ENCODE measurements at places on chromosomes 1 and 21. TPM values are rescaled to one million over a fixed set of nuclear protein-coding genes. Genes with fewer than 3 reads are reported as not detected.

- no peak for DNase-seq
Observed at GRCh38 chr1:94246692-94247137, 9.3 kb upstream of the ARHGAP29 start.

DNA sequence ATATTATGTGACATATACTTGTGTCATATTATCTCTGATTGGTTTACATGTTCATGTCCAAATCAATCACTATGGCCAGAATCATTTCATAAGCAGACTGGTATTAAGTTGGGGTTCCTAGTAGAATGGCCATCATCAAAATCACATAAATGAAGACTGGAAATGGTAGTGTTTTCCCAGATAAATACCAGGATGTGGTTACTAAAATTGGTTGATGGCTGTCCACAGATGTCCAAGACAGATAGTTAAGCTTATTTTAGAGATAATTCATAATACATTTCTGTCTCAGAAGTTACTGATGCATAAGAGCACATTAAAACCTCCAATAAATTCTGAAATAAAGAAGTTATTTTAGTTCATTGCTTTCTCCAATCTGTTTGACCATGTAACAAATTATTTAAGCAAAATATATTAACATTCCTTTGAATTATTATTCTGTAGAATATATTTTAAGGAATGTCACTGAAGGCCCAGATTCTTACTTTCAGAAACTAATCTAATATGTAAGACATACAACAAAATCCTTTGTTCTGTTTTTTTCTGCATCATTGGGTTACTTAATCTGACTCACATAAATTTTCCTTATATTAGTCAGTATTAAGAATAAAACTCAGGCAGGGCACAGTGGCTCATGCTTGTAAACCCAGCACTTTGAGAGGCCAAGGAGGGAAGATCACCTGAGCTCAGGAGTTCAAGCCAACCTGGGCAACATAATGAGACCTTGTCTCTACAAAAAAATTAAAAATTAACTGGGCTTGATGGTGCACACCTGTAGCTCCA lies 483.9 kb downstream of the PTPRC start:
- DNase-seq = peak; percentile 74

- peak; percentile 88 for DNase-seq
Observed at GRCh38 chr1:65924471-65924870, 131.8 kb downstream of the PDE4B start.

- no peak for DNase-seq
Observed at GRCh38 chr1:110262296-110262695, 52.2 kb downstream of the KCNC4 start.

DNA sequence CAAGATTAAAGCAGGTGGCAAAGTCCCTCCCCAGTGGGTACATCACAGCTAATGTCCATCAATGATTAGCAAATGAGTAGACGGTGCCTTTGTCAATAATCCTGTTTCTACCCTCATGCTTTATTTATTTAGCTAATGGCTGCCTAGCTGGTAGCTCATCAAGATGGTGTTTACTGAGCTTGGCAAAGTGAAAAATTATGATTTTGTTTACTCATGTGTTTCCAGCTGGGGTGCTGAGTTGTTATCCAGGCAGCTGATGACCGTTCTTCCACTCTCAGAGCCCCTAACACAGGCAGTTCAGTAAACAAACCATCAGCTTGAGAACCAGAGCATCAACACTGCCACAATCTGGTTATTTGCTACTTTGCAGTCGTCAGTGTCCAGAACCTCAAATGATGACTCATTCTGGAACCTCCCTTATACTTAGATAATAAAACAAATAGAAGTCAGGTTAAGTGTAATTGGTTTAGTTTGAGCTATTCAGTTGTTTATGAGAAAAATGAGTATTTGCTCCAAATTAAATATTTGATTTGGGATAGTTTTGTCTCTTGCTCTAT lies 163.9 kb downstream of the ST6GALNAC5 start:
- peak; percentile 20 for DNase-seq

GRCh38 chr21:24658026-24658425 lies 949.3 kb downstream of the MRPL39 start:
- no peak for DNase-seq

GRCh38 chr1:47175227-47175934 lies 14.5 kb downstream of the PDZK1IP1 start:
- DNase-seq = peak; percentile 63

OR2T35 gene
- total RNA-seq = not detected

- no peak for DNase-seq
Observed at GRCh38 chr1:35294809-35295208, 26.3 kb downstream of the ZMYM4 start.

NBL1 gene
- 105 TPM for total RNA-seq

PPM1J gene
- total RNA-seq = 0.63 TPM

DNA sequence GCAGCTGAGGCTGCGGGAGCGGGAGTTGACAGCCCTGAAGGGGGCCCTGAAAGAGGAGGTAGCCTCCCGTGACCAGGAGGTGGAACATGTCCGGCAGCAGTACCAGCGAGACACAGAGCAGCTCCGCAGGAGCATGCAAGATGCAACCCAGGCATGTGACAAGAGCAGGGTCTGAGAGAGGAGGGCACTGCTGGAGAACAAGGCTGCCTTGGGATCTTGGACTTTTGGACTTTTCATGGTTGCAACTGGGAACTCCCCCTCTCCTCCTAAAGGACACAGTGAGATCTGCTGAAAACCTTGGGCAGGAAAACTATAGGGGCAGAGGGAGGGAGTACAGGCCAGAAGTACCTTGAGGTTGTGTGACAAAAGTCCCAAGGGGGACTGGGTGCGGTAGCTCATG lies 13.5 kb downstream of the CGN start:
- no peak for DNase-seq

DNA sequence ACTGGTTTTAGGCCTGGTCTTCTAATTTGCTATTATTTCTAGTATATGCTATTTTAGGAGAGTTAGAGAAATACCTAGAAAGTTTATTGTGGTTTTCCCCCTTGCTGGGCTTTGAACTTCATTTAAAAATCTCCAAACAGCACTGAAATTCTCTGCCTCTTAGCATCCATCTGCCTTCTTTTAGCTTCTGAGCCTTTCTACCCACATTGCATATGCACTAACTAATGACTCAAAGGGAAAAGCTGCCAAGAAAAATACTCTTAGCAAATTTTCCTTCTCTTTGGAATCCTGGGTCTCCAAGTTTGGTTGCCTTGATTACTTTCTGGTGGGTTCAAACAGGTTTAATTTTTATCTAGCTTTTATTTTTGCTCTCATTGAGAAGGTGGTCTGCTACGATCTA lies 408.4 kb upstream of the PTBP2 start:
- DNase-seq = peak; percentile 87

GRCh38 chr1:31934706-31935629 lies 3.2 kb downstream of the PTP4A2 start:
- DNase-seq = peak; percentile 71

BCAN gene
- not detected for total RNA-seq

DNA sequence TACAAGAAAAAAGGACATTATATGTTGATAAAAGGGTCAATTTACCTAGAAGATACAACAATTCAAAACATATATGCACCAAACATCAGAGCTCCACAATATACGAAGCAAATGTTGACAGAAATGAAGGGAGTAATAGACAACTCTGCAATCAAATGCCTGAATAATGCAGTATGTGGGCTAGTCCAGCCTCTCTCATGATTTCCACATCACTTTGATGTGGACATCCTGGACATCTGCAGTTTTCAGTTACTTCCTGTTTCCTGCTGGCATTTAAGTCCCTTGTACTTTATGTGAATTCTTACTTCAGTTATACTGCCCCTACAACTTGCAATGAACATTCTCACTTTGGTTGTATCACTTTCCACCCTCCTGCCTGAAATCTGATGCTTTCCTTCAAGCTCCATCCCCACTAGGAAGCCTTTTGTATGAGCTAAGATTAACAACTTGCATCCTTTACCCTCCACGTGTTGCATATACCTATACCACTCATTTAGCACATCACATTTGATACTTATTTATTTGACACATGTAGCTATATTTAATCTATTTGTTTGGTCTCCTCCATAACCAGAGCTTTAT lies 36.7 kb downstream of the DISC1 start:
- no peak for DNase-seq

DNA sequence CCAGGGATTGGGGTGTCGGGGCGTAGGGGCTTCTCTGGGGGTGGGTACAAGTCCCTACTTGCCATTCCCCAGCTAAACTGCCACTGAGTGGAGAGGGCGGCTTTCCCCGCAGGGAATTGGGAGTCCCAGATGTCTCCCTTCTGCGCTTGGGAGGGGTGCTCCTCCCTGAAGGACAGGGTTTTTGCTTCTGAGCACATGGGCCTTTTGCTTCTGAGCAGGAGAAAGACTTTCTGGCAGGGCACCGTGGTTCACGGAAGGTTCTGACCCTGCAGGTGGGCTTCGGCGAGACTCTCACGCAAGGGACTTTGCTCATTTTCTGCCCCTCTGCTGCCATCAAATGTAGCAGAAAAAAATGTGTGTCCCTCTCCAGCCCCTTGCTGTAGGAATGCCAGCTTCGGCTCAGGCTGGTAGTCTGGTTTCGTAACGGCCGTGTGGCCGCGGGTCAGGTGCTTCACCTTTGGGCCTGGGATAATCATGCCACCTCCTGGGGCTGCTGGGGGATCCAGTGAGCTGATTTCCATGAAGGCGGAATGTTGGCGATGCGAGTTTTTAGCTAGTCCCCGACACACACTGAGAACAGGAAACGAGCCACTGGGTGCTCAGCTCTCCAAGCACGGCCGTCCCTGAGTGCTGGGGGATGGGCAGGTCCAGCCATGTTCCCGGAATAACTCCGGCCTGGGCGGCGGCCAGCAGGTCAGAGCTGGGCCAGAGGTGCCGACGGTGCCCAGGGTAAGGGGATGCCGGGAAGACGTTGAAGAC lies 364.0 kb downstream of the CAMTA1 start:
- DNase-seq = no peak

DNA sequence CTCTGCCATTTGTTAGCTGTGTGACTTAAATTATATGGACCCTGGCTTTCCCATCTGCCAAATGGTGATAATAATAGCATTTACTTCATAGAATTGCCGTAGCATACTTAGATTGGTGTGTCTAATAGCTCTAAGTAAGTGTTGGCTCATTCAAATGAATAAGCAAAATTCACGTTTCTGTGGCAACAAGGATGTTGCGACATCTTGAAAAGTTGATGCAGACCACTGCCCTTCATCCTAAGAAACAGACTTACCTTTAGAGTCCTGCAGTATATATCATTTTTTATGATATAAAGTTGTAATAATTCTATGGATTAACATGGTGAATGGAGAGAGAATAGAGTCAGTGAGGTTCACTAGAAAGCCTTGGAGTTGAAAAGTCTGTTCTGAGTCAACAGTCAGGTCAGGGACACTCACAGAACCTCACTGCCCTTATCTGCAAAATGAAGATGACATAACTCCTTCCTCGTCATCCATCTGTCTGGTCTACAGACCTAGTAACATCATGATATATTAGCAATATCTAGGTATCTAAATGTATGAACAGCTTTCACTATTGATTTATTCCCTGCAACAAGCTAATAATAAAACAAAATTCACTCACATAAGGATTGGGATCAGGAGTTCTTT lies 167.3 kb upstream of the C8B start:
- DNase-seq = peak; percentile 29

DNA sequence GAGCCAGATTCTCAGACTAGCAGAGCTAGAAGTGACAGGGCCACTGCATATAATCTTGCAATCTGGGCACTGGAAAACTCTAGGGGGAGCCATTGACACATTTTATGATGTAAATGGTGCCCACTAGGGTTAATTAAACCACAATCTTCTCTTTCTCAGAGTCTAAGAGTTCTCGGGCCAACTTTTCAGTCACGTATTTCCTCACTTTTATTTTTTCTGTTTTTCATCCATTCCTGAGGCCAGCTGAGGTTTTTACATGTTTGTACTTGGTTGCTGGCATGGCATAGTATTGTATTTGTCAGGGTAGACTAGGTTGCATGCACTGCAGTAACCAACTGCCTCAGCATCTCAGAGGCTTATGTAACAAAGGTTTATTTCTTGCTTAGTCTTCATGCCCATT lies 138.2 kb downstream of the ZNF326 start:
- DNase-seq = peak; percentile 32

NTMT2 gene
- total RNA-seq = not detected

NBPF26 gene
- 32.5 TPM for total RNA-seq

GRCh38 chr1:30462826-30463425 lies 260.5 kb downstream of the MATN1 start:
- no peak for DNase-seq

HLX gene
- 4.1 TPM for total RNA-seq

DNA sequence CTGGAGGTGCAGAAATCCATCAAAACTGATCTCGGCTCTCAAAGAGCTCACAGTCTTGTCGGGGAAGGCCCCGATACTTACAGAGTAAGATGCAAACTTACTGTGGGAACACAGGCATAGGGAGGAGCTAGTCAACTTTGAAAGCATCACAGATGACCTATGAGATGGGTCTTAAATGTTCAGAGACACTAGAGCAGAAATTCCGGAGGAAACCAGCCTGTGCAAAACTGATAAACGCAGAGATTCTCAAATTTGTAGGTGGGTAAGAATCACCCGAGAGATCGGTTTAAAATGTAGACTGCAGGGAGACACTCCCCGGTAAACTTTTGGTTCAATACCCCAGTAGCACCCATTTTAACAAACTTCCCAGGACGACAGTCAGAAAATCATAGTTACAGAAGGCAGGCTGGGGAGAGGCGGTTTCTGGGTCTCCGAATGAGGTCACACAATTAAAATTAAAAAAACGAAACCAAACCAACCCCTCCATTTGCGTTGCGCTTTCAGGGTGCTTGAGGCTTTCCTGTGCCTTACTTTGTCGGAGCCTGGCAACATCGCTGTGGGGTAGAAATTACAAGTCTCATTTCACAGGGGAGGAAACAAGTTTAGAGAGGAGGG lies 755 bp upstream of the THRAP3 start:
- DNase-seq = peak; percentile 71

- no peak for DNase-seq
Observed at GRCh38 chr1:5639106-5639722, 353.0 kb downstream of the NPHP4 start.

DNA sequence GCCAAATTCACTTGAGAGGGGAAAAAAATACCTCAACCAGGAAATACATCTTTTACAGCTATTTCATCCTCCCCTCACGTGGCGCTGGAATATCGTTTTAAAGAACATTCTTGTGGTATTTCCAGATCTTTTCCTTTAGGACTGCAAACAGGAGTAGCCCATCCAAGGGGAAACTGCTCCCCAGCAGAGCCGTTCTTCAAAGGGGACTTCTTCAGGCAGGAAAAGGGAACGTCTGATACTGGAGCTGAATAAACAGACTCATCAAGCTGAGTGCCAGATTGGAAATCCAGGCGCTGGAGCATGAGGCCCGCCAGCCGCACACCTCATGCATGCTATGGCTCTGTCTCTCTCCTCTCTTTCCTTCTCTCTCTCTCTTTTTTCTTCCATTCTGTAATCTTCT lies 34.0 kb upstream of the PROX1 start:
- no peak for DNase-seq

DNA sequence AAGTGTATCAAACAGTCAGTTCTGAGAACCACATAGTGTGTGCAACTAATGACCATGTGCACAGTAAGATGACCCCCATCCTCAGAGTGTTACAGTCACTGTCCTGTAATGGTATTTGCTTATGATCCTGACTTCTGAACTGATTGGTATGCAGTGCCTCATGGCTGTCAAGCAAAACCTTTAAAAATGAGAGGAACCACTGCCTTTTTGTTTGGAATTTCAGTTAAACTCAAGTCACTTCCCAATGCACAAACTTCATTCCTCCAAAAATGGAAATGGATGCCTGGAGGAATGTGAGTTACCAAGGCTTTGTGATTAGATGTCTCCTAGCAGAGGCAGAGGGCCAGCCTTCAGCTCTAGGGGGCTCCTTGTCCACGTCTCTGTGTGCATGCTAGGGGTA lies 10.5 kb downstream of the C1orf198 start:
- no peak for DNase-seq

Measured in fibroblast of the aortic adventitia (primary cell).